ENCODE measurements at places on chromosomes 5 and 9.

GRCh38 chr9:134839455-134840125 is 41.0 kb upstream of the FCN2 start:
- no peak for DNase-seq

DNA sequence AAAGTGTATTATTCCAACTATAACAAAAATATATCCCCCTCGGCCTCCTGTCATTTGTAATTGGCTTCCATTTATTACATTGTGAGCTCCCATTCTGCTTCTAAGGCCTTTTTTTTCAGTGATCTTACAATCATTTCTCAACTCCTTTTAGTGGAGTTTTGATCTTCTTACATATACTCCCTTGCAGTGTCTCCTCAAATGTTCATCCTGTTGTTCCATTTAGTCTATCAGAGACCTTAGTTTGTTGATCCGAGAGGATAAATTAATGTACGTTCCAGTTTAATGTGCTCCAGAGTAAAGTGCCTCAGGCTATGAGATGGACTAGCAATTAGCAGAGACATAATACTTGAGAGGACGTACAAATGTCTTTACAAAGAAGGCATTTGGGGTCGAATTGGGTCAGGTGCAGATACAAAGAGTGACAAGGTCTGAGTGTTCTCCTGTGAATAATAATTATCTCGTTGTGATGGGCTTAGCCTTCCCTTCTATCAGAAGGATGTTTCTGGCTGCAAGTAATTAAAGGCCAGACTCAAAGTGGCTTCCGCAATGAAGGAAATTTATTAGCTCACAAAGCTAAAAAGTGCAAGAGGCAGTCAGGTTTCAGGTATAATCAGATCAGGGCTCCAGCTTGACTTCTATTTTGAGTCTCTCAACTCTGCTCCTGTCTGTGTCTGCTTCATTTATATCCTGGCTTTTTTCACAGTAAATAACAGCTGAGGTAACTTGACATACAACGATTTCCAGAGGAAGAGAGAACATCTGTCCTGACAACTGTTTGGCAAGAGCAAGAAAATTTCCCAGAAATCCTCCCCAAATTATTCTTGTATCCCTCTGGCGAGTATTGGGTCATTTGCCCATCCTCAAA is 30.1 kb downstream of the ARRDC3 start:
- no peak for DNase-seq

DNA sequence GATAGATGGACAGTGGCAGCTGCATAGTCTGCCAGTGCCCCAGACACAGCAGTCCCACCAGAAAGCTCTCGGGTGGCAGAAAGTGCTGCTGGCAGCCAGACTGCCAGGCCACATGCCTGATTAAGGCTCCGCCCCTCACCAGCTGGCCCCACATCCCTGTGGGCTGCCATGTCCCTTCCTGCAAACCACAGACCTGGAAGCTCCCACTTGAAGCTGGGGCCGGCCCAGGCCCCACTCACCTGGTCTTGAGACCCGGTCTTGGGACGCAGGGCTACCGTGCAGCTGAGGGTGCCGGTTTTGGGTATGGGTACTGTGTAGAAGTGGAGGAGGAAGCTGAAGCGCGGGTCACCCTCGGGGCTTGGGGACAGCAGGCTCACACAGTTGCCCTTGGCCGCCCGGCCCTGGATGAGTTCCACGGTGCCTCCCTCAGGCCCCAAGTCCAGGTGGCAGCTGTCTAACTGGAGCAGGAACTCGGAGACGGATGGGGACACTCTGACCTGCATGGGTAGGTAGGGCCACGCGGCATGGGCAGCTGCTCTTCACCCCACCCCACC is 15.3 kb downstream of the FPGS start:
- DNase-seq: no peak

- no peak for DNase-seq
These were observed 68.3 kb downstream of the HTR4 start for GRCh38 chr5:148585988-148586387.

DNA sequence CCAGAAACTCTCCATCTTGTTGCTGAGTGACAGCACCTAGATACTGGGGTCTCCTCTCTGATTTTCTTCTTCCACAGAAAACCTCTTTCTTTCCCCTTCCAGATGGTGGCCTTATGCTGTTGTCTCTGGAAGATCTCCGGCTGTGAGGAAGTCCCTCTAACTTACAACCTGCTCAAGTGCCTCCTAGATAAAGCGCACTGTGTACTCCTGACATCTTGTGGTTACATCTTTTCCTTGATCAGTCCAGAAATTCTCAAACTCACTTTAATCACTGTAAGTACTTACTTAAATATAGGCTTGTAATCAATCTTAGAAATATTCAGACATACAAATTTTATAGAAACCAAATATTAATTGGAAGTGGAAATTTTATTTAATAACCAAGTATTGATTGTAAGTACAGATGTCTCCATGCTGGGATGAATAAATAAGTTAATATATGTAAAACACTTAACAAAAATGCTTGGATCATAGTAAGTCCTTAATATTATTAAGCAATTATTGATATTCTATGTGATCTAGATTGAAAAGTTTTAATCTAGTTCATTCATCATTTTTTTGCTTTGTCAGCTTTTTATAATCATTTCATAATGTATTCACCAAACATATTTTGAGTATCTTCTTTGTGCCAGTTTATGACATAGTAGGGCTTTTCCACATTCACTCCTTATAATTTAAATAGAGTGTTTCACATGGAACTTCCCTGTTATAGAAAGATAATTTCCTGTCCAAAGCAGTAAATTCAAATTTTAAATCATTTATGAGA is 1381.4 kb upstream of the CDH6 start:
- DNase-seq: no peak

GRCh38 chr5:131042021-131042789 is 122.9 kb downstream of the HINT1 start:
- DNase-seq: no peak

- DNase-seq: no peak
These were observed 140.2 kb downstream of the DENND1A start for GRCh38 chr9:123789554-123790292.

GRCh38 chr9:124720429-124721108 is 50.5 kb downstream of the NR6A1 start:
- no peak for DNase-seq

DNA sequence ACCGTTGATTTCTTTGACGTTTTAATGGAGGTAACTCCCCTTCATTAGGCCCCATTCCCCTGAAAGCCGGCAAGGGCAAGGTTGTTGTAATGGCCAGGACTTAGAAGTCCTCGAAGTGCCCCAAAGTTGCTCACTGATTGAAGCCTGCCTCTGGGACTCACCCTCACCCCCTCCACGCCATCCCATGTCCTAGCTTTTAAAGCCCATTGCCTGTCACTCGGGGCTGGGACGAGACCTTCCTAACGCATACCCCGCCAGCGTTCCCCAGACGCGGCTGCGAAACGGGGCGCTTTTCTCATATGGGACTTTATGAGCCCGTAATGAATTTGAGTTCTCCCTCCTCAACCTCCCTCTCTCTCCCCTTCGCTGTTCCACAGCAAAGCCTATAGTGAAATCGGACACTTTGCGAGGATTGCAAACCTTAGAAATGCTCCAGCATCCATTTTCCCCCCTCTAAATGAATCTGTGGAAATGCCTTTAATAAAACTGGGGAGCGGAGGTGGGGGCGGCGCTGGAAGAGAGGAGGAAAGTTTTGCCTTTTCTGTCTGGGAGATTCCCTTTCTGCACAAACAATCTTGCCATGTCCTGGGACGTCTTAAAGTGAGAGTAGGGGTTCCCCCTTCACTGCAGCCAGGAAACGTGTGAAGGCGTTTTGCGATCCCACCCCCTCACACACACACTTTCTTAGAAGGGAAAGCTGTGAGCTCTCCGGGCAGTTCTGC is 1.5 kb downstream of the PAPPA start:
- peak; percentile 67 for DNase-seq

DNA sequence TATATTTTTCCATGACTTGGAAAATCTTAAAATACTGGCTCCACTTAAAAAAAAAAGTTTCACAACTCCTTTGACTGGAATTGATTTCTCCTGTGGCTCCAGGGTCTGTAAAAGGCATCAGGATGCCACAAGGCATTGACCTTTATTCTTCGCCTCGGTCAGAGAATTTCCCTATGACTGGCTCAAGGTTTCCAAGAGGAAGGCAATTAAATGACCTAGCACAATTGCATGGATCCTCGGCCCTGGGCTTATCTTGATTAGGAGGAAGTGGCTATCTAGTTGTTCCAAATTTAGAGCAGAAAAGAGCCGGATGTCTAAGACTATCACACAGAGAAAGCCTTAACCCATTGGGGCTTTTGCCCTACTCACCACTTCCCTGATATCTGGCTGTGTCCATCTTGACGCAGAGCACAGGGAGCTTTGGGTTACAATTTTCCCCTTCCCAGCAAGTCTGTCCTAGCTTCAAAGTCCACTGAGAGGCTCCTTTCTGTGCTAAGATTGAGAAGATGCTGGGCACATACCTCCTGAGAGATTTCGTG is 56.9 kb upstream of the COL15A1 start:
- DNase-seq: no peak

DNA sequence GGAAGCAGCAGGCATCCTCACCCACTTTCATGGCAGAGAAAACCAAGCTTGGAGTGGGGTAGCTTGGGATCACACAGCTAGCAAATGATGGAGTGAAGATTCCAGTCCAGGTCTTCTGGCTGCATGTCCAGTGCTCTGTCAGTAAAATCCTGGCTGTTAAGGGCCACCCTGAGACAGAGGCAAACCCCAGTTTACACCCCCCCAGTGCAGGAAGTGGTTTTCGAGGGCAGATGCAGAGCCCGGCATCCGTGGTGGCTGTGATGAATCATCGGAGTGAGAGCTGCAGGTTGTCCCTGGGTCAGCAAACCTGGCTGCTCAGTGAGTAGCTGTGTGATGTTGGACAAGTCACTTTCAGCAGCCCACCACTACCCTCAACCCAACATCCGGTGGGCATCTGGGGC is 115.4 kb downstream of the RGS3 start:
- DNase-seq: peak; percentile 94

- DNase-seq: peak; percentile 73
These were observed 48.9 kb upstream of the SLC2A8 start for GRCh38 chr9:127347831-127348776.

- no peak for DNase-seq
These were observed 30.1 kb upstream of the MUSK start for GRCh38 chr9:110638381-110638954.

GRCh38 chr9:127637322-127637847 is 25.3 kb downstream of the STXBP1 start:
- DNase-seq: peak; percentile 74

DNA sequence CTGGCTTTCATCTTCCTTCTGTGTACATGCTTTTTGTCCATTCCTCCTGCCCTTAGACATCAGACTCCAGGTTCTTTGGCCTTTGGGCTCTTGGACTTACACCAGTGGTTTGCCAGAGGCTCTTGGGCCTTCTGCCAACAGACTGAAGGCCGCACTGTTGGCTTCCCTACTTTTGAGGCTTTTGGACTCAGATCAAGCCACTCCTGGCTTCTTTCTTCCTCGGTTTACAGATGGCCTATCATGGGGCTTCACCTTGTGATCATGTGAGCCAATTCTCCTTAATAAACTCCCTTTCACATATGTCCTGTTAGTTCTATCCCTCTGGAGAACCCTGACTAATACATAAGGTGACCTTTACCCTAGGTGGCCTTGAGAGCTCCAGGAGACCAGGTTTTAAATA is 189.1 kb upstream of the CCNG1 start:
- no peak for DNase-seq

DNA sequence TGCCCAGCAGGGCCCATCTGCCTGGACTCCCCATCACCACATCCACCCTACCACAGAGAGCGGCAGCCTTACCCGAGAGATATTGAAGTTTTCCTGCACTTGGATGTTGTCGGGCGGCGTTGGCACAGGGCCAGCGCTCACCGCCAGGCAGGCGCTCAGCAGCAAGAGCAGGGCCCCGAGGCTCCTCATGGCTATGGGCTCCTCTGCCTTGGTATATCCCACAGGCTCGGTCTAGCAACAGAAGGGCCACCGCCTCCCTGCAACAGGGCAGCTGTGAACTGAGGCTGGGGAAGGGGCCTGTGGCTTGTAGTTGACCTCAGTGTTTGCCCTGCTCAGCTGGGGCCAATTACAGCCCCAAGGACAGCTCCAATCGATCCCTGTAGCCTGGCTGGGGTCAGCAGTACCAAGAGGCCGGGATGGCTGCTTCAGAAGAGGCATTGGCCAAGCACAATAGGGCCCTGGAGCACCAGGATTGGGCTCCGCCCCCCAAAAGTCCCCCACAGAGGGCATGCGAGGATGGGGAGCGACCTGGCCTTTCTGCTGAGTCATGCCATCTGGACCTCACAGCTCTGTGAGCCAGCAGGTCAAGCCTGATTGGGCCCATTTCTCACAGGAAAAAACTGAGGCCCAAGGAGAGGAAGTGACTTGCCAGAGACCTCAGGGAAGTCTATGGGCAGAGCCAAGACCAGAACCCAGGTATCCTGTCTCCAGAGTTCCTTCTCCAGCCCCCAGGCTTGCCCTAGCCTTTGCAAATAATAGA is at the start of gene AMBP:
AMBP (minus strand) TSS at position 280 of the 760 bp plus-strand sequence; CDS start at position 189, 91 bp downstream.
- DNase-seq: no peak

DNA sequence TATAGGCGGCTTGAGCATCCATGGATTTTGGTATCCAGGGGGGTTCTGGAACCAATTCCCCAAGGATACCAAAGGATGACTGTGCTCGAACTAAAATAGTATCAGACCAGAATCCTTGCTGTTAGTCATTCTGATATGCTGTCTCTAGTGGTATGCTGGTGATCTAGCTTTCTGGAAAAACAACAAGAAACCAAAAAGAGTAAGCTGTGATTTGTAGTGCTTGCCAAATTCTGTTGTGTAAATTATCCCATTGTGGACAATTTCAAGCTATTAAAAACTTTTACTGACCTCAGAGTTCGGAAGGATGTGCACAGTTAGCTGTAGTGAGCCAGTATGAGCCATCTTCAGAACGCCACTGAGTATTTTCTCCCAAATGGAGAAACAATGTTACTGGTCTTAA is 99.0 kb upstream of the FBN2 start:
- DNase-seq: peak; percentile 79

DNA sequence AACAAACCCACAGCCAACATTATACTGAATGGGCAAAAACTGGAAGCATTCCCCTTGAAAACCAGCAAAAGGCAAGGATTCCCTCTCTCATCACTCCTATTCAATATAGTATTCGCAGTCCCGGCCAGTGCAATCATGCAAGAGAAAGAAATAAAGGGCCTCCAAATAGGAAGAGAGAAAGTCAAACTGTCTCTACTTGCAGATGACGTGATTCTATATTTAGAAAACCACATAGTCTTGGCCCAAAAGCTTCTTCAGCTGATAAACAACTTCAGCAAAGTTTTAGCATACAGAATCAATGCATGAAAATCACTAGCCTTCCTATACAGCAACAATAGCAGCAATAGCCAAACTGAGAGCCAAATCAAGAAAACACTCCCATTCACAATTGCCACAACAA is 333.7 kb upstream of the EDIL3 start:
- DNase-seq: no peak

- no peak for DNase-seq
These were observed 14.7 kb downstream of the NDUFS6 start for GRCh38 chr5:1815881-1816292.

- DNase-seq: peak; percentile 49
These were observed 632 bp downstream of the COQ4 start for GRCh38 chr9:128323212-128323730.

GRCh38 chr5:39503155-39503554 is 78.4 kb upstream of the DAB2 start:
- peak; percentile 71 for DNase-seq

- no peak for DNase-seq
These were observed 221.2 kb upstream of the ANKH start for GRCh38 chr5:15092801-15093200.

GRCh38 chr9:90795084-90795483 is 6.5 kb upstream of the SYK start:
- DNase-seq: no peak

Measured in foreskin fibroblast (primary cell).